ENCODE measurements at places on chromosomes 5 and 9.

- DNase-seq: no peak
Observed at GRCh38 chr5:133682451-133682850, 70.1 kb upstream of the FSTL4 start.

GRCh38 chr9:22050924-22051323, 41.8 kb upstream of the CDKN2B start:
- DNase-seq: no peak

GRCh38 chr5:136526791-136527190, 161.4 kb upstream of the TRPC7 start:
- DNase-seq: no peak

- DNase-seq: no peak
Observed at GRCh38 chr5:139925216-139925562, 117.9 kb downstream of the NRG2 start.

DNA sequence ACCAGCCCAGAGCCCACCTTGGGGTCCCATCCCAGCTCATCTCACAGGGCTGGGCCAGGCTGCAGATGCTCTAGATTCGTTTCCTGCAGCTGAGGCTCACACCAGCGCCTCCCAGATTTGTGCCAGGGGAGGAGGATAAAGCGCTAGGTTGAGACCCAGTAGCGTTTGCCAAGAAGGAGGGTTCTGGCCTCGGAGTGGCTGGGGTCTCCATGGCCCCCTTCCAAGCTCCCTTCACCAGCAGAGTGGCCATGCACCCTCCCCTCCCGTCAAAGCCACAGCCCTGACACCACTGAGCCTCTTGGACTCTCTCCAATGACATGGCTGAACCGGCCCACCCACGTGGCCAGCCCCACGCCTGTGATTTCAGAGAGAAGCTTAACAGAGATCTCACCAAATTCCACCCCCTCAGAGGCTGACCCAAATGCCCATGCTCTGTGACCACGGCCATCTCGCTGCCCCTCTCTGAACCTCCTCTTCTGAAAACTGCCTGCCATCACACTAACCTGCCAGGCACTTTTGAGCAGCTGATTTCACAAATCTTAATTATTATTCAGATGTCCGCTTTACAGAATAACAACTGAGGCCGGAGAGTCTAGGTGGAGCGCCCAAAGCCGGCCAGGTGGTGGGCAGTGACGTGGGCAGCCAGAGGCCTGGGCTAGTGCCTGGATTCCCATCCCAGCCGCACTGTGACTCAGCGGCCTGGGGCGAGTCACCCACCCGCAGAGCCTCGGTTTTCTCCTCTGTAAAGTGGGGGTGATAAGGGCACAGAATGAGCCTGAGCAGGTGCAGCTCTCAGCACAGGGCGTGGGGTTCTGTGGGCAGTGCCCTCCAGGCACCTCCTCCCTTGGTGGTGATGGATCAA, 155.7 kb downstream of the C9orf50 start:
- DNase-seq: no peak

- no peak for DNase-seq
Observed at GRCh38 chr5:148996270-148996669, 66.6 kb downstream of the SH3TC2 start.

- no peak for DNase-seq
Observed at GRCh38 chr5:92525131-92525530, 1055.9 kb downstream of the NR2F1-AS1 start.

- no peak for DNase-seq
Observed at GRCh38 chr9:129822898-129823541, 916 bp downstream of the TOR1A start.

GRCh38 chr5:15238006-15238405, 262.0 kb upstream of the FBXL7 start:
- no peak for DNase-seq

DNA sequence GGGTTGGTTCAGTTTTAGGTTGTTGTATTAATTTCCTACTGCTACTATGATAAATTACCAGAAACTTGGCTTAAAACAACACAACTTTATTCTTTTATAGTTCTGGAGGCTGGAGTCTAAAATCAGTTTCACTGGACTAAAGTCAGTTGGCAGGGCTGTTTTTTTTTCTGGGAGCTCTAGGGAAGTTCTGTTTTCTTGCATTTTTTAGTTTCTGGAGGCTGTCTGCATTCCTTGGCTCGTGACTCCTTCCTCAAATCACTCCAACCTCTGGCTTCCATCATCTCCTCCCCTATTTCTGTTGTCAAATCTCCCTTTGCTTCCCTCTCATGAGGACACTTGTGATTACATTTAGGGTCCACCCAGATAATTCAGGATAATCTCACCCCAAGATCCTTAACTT, 51.3 kb upstream of the SUB1 start:
- no peak for DNase-seq

DNA sequence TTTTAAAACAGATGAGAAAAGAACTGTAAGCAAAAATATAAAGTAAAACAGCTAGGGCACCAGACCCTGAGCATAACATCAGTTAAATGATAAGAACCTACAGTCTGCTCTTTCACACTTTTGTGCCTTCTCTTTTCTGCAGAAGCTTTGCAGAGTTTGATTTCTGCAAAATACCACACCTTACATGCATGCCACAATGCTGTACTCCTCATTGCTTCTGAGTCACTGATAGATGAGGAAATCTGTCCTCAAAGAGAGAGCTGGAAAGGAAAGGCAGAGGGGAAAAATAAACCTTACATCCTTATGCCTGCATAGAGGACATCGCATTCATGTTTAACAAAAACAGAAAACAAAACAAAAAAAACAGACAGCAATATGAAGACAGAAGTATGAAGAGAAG, 142.9 kb downstream of the ATPSCKMT start:
- DNase-seq: no peak

DNA sequence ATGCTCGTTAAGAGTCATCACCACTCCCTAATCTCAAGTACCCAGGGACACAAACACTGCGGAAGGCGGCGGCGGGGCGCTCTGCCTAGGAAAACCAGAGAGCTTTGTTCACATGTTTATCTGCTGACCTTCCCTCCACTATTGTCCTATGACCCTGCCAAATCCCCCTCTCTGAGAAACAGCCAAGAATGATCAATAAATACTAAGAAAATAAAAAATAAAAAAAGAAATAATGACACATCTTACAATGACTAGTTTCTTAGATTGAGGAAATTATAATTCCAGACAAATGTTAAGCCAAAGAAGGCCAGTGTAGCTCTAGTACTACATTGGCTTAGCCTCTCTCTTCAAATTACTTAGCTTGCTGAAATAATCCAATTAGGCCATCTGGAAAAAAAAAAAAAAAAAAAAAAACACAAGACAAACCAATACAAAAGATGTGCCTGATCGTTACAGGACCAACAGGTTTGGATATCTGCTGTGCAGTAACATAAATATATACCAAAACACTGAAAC, 58.0 kb downstream of the ANXA2R start:
- DNase-seq: no peak

DNA sequence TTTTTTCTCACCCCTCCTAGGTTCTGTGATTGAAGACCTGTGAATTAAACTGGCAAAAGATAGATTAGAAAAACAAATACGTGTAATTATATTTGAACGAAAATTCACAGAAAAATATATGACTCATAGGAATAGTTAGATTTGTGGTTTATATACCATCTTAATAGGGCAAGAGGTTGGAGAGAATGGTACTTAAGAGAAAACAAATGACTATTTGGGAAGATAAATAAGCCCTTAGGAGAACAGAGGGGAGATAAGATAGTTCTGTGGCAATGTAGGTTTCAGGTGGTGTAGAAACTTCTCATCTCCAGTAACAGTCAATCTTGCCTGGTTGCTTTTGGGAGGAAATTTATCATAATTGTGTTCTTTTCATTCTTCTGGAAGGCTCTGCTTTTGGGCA, 122.0 kb downstream of the PRDM9 start:
- no peak for DNase-seq

- DNase-seq: no peak
Observed at GRCh38 chr5:127010362-127010761, 20.0 kb downstream of the MARCHF3 start.

- DNase-seq: no peak
Observed at GRCh38 chr9:116288658-116289057, 135.1 kb downstream of the PAPPA start.

GRCh38 chr5:121783700-121784099, 68.0 kb upstream of the FTMT start:
- DNase-seq: no peak

GRCh38 chr9:100394816-100395215, 32.1 kb upstream of the MSANTD3 start:
- no peak for DNase-seq

GRCh38 chr9:5953743-5954707, 61.4 kb downstream of the RANBP6 start:
- DNase-seq: peak; percentile 62

GRCh38 chr5:140571105-140571504, 6.5 kb downstream of the SLC35A4 start:
- DNase-seq: no peak
